ENCODE measurements at places on chromosomes 11 and 22.
A peak's percentile ranks its signal among the peaks of the same experiment; 100 is the strongest.

DNA sequence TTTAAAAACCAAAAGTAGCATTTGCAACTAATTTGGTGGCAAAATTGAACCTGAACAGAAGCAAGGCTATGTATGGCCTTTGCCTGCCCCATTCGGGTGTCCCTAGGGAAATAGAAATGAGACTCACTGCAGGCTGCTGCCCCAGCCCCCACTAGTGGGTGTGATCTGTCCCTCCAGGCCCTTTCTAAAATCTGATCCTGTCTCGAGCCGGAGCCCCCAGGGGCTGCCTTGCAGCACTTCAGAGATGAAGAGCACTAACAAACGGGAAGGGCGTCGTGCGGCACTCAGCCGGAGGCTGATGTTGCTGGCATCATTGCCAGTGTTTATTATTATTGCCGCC, 43.2 kb downstream of the CD82 start:
- DNase-seq, result no peak

GRCh38 chr11:13907678-13908077, 54.8 kb upstream of the SPON1 start:
- DNase-seq, result no peak

DNA sequence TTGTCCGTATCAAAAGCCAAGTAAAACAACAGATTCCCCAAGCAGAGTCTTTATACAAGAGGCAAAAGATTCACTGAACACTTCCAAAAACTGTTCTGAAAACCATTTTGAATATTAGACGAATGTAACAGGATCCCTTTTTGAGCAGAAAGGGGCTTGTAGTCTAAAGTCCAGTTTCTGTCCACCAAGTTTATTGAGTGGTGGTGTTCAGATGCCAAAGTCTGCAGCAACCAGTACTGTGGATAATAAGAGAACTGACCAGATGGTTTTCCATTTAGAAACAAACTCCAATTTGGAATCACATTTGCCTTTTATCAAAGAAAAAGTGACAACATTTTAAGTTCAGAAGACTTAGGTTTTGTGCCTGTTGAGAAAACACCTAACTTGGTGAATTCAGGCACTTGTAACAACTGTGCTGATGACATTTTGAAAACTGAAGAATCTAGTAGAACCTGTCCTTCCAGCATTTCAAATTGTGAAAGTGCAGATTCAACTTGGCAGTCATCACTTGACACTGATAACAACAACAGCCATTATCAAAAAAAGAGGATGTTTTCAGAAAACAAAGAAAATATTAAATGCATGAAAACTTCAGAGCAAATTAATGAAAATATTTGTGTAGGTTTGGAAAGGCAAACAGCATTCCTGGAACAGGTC, 217.1 kb downstream of the CSNK2A3 start:
- no peak for DNase-seq

DNA sequence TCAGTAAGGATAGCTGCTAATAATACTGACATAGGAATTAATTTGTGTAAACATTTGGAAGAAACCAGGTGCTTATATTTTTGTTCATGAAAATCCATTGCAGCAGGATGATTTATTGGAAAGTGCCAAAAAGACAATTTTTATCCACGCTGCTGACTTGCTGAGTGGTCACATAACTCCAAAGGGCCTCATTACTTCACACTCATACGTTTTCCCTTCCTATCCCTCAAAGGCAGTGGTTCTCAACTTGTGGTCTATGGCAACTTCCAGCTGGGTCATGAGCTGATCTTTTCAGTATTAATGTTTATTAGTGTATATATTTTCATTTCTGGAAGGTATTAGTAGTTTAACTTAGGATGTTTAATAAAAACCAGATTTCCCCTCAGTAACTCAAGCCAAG, 178.1 kb downstream of the UVRAG start:
- DNase-seq, result no peak

DNA sequence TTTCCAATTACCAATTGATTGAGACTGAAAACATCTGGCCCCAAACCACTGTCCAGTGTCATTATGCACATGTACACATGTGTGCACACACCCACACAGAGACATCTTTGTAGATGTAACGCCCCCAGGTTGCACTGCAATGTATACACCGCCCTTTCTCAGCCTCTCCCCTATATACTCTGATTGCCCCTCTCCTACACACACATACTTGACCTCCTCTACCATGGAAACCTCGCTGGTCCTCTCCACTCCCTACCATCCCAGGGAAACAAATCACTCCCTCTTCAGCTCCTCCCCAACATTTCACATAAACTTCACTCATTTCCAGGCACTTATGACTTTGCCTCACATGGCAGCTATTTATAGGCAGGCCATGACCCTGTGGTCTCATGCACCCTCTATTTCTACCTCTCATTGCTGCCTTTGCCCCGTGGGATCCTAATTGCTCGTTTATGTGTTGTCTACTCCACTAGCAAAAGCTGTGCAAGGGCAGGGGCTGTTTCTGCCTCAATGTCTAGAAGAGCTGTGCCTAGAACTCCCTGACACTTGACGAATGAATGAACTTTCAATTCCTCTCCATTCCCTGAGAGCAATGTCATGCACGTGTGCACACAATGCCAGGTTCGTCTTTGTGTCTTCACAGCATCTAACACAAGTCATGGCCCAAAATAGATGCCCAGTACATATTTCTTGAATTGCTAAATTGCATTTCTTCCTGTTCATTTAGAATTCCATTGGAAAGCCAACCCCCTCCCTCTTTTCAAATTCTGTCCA, 10.0 kb upstream of the TMA7B start:
- no peak for DNase-seq

GRCh38 chr22:20867179-20868024, 8.6 kb downstream of the SNAP29 start:
- DNase-seq, result no peak

DNA sequence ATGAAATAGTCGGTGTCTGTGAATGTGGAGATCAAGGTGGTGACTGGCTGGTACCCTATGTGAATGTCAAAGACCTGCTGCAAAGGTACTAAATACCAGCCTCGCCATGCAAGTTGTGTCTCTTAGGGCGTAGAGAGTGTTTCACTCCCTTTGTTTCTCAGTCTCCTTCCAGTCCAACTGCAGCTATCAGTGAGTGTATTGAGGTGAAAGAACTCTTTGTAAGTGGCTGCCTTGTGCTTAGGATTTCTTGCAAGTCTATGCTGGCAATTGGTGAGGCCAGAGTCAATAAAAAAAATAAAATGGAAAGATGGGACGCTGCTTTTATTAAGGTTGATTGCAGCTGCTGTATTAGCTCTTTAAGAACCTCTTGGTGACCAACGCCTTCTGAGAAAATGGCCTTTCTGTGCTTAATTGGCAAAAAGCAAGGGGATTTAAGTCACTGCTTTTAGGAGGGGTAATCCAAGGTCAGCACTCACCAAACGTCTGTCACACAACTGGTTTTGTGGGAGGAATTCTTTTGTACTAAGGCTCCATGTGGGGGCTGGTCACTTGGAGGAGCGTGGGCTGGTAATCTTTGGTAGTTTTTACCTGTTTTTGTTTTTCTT, 95.1 kb downstream of the PARVA start:
- DNase-seq, result no peak

DNA sequence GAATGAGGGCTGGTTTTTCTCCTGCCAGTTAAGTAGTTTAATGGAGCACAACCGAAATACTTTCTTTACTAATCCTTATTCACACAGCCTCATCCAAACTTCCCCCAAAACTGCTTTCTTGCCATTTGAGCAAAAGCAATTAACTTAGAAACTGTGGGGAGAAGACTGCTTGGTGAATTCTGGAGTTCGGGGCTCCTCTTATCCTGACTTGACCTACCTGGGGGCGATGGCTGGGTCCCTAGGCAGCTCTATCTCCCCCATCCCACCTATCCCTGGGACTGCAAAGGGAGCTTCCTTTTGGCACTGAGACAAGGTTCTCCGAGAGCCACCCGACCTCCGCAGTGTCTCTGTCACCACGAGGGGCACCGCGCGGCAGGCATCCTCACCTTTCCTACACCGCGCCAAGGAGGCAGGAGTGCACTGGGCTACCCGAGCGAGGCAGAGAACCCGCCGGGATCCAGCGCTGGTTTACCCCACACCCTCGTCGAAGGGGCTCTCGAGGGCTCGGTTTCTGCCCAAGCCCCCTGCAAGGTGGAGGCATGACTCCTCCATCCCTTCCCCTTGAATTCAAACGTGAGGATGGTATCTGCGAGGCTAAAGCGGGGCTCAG, 759 bp downstream of the DESI1 start:
- DNase-seq, result peak; percentile 34

- DNase-seq, result no peak
Observed at GRCh38 chr11:16402654-16403447, 46.5 kb upstream of the SOX6 start.

- DNase-seq, result no peak
Observed at GRCh38 chr11:13016415-13016814, 7.3 kb downstream of the RASSF10 start.

DNA sequence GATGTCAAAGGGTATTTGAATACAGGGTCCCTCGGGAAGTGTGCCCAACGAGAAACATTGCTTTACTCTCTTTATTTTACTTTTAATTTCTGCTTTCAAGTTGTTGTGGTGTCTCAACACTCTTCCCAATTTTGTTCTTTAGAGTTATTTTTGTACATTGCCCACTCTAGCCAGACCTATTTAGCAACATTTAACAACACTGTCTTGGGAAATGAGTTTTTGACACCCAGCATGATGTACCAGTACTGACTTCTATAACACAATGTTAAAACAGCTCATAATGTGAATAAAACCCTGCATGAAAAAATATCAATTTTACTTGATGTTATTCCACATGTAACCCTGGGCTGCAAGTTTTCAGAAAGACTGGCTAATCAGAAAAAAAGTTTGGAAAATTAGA, 350.2 kb upstream of the PITPNB start:
- no peak for DNase-seq

GRCh38 chr11:60193687-60194433, 11.0 kb upstream of the MS4A6A start:
- DNase-seq, result no peak

DNA sequence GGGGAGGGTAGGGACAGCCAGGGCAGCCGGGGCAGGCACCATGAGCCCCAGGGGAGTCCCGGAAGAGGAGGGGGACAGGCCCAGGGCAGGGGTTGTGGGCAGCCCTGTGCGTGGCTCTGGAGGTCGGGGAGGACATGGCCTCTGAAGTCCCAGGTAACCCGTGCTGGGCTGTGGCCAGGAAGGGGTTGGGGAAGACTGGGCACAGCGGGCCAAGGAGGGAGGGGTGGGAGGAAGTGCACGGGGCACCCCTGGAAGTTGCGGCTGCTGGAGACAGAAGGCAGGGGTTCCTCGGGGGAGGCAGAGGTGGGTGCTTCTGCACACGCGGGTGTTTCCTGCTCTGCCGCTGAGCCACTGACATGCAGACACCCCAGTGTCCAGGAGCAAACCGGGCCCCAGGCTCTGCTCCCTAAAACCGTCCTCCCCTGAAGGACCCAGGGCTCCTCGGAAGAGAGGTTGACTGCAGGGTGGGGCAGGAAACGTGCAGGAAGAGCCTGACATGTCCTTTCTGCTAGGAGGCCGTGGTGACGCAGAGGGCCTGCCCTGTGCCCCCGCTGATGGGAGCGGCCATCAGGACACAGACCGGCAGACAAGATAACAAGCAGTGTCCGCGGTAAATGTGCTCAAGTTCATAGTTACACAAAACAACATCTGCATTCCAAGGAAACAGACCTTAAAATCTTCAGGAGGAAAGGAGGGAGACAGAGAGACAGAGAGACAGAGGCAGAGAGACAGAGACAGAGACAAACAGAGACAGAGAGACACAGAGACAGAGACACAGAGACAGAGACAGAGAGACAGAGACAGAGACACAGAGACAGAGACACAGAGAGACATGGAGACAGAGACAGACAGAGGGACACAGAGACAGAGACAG, 5.7 kb downstream of the TNNI2 start:
- no peak for DNase-seq

DNA sequence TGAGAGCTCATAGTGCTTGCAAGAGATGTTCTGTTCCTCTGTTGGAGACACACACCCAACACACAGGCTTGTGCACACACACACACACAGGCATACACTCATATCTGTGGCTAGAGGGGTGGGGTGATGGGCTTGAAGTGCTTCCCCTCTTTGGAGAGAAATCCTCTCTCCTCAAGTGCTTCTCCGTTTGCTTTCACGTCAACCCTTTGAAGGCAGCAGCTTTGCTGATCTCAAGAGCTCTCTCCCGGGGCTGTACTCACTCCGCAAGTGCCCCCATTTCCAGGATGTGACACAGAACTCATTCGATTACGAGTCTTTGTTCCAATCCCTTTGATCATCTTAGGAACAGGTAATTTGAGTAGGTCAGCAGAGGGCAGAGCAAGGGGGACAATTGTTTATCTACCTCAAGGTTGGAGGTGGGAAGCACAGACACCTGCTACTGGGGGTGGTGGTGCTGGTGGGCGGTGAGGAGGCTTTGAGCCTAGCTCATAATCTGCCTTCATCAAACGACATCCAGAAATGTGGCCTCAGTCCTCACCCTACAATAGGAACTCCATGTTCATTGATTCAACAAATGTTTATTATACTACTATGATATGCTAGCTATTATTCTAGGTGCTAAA, 529.8 kb upstream of the CADM1 start:
- DNase-seq, result no peak

GRCh38 chr22:21942407-21943343, 10.0 kb downstream of the PPM1F start:
- DNase-seq, result no peak

DNA sequence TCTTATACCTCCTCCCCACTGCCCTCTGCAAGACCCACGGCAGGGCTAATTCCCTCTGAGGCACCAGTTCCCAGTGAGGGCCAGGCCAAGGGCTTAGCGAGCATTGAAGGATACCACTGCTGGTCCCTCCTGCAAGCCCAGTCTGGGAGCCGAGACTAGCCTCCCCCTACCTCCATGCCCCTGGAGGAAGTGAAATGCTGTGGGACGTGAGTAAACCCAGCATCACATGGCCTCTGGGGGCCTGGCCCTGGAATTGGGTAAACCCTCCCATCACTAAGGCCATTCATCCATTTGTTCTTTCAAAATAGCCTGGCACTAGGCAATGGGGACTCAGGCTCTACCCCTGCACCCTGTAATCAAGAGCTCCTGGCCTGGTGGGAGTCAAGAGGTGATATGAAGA, 24.7 kb downstream of the ARAP1 start:
- DNase-seq, result no peak

DNA sequence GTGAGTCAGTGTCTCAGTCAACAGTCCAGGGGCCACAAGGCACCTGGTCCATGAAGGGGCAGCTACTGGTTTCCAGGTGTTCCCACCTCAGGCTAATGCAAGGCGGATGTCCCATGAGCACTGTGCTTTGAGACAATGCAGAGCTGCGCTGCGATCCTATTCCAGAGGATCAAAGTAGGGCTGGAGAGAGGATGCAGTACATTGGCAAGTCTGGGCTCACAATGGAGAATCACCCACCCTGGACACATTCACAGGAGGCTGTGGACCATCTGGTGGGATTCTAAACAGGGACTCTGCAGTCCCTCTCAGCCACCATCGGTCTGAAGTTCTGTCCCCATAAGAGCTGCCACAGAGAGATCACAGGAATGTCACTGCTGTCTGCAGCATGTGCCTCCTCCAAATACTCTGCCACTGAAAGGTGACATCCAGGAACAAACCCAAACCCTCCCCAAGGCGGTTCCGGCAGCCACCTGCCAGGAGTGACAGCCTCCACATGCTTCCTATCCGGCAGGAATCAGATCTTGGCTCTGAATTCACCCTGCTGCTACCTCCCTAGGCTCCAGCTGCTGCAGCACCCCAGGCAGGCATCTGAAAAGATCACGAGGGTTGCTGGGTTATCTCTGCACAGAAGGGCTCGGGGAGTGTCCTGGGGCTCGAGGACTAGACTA, 45.3 kb upstream of the SERPIND1 start:
- DNase-seq, result no peak

All from hypothalamus (tissue), 51 donors.